ENCODE measurements at places on chromosomes 2 and 18. TPM values are rescaled to one million over a fixed set of nuclear protein-coding genes. Genes with fewer than 3 reads are reported as not detected.
A peak's percentile ranks its signal among the peaks of the same experiment; 100 is the strongest.

DNA sequence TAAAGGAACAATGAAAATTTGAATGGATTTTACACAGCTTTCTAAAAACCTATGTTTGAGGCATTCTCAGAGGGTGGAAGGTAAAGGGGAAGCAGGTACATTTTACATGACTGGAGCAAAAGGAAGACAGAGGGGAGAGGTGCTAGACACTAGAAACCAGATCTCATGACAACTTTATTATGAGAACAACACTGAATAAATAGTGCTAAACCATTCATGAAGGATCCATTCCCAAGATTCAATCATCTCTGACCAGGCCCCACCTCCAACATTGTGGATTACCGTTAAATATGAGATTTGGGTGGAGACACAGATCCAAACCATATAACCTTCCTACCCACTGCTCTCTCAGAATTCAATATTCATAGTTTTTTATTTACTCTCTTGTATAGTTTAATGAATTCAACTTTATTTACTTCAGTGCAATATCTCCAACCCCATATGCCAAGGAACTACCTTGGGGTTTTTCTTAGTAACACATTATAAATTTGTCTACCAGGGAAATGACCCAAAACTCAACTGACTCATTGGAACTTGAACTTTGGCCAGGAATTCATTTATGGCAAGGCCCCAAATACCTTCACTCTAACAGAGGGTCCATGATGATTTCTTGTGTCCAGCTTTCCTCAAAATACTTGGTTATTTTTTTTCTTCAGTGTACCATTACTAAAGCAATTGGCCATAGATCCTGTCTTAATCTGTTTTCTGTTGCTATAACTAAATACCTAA, 317.8 kb downstream of the GULP1 start:
- DNase-seq: no peak

DNA sequence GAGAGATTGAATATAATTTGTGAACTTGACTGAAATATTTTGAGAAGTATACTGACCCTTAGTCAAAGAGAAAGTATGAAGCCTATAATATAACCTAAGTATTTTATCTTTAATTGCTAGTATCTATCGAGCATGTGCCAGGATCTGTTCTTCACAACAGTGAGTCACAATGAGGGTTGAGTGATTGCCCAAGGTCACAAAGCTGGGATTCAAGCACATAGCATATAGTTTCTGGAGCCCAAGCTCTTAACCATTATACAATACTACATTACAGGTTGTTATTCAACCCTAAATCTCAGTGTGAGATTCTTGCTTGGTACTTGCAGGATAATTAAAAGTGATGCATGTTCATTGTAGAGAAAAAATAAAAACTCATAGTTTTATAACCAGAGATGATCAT, 97.2 kb downstream of the RAB3GAP1 start:
- DNase-seq: peak; percentile 28

DNA sequence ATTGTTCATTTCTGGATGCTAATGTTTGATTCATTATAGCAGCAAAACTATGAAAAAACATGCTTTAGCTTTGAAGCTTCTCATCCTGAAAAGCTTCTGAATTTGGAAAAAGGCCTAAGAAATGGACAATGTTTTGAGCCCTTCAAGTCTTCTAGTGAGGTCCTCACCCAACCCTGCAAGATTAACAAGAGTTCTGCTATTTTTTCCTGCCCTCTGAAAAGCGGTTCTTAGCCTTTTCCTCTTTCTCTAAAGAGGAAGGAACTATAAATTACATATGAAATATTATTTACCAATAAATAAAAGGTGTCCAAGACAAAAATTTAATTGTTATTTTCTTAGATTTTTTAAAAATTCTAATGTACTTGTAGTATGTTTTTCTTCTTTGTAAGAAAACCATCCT, 19.9 kb upstream of the CDH19 start:
- DNase-seq: no peak

DNA sequence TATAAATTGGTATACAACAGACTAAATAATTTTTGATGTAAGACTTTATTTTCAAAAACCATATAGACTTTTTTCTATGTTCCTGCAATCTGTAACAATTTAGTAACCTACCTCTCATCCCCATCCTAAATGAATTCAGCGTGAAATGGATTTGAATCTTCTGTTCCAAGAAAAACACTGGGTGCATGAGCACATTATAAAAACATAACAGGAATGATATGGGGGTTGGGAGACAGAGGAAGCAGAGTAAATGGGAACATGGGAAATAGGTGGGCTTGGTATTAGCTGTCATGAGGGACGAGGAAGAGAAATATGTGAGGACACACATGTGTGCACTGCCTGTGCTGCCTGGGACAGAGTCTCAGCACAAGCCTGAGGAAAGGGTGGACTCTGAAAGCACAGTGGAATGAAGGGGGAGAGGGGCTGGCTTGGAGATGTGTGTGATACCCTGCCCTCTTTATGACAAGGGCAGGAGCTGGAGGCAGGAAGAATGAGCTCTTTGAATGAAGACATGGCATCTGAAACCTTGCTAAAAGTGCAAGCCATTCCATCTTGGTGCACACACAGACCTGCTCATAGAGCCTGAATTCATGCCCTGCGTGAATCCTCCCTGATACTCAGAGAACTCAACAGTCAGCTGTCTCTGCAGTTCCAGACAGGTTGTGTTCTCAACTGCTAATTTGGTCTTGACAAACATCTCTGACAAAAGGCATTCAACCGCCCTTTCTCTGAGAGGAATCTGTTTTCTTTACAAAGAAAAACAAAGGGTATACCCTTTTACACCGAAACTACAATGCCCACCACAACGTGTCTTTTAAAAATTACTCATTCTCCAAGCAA, 66.6 kb downstream of the EPB41L3 start:
- DNase-seq: no peak

DNA sequence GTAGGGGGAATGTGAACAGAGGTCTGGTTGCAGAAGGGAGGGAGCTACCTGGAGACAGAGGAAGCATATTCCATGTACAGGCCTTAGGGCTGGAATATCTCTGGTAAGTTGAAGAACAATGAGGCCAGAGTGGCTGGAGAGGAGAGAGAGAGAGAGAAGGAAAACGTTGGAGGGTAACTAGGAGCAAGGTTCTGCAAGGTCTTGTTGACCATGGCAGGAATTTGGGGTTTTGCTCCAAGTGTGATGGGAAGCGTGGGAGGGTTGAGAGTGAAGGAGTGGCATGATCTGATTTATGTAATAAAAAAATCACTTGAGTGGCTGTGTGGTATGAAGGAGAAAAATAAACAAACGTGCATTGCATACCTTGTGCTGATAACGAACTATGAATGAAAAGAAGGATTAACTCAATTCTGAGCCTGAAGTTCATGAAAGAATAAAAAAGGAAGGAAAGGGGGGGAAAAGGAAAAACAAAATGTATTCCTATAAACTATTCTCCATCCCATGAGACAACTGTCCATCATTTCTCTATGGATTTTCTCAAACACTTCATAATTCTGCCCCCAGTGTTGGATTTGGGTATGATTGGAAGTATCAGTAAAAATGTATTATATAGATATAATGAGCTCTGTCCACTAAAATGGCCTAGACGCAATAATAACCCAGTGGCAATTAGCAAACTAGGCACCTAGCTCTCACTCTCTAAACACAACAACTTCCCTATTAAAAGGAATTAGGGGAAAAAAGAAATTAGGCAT, 59.7 kb upstream of the PMAIP1 start:
- no peak for DNase-seq

- DNase-seq: peak; percentile 21
These were observed 47.2 kb downstream of the USP34 start for GRCh38 chr2:61423714-61424113.

DNA sequence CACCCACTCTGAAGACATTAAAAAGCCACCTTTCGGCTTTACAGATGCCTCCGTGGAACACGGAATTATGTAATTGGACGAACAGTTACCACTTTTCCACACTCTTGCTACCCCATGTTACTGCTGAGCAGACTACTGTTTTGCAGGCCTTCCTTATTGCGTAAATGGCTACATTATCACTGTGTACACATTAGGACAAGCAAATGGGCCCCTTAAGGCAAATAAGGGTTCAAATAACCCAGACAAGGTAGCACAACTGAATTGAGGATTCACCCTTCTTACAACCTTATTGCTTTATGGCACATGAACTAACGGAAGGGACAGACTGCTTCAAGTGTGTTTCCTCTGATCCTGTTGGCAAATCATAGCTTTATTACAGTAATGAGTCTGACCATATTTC, 832.2 kb upstream of the FANCL start:
- DNase-seq: no peak

DNA sequence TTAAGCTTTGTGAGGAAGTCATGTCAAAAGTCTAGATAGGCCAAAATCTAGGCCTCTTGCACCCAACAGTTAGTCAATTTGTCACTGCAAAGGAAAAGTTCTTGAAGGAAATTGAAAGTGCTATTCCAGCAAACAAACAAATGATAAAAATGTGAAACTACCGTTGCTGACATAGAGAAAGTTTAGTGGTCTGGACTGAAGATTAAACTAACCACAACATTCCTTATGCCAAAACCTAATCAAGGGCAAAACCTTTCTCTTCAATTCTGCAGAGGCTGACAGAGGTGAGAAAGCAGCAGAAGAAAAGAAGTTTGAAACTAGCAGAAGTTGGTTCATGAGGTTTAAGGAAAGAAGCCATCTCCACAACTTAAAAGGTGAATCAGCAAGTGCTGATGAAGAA, 44.0 kb upstream of the LRRTM4 start:
- no peak for DNase-seq

- DNase-seq: no peak
These were observed 33.7 kb upstream of the CCBE1 start for GRCh38 chr18:59730896-59731295.

DNA sequence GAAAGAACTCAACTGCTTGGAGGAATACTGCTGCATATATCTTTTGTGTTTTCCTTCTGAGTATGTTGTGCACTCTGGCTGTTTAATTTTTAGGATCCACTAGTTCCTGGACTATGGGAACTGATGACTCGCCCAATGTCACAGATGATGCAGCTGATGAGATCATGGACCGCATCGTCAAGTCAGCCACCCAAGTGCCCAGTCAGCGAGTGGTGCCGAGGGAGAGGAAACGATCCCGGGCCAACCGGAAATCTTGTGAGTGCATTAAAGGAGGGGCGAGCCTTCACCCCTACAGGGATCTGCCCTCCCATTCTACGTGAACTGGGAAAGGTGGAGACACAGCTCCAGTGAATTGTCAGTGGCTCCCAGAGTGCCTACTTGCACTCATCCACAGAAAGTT, 59.6 kb downstream of the TPGS2 start:
- DNase-seq: peak; percentile 5

DNA sequence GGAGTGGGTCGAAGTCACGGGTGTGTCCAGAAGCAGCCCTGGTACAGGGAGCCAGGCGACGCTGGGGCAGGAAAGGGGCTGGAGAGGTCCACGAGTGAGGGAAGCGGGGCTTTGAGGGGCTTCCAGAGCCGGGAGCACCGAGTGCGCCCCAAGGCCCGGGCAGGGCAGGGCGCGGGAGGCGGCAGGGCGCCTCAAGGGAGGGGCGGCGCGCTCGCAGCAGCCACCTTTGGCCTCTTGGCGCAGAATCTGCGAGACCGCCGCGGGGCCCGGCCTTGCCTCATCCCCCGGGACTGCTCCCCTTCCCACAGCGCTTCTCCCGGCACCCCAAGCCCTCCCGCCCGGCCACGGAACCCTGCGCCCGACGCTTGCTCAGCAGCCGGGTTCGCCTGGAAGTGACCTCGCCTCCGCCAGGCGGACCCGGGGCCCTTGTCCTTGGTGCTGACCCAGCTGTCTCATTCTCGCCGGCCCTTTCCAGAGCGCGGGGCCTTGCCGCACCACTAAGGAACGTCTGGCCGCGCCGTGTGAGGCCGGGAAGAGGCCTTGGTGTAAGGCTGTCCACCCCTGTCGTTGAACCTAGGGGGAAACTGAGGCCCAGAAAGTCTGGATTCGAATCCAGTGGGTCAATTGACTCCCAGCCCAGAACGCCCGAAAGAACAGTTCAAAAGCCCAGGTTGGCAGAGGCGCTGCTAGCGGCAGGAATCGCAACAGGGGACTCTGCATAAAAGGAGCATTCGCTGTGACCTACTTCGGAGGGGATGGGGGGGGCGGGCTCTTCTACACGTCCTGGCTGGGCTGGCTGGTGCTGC, 584 bp upstream of the DNER start:
- peak; percentile 87 for DNase-seq

DNA sequence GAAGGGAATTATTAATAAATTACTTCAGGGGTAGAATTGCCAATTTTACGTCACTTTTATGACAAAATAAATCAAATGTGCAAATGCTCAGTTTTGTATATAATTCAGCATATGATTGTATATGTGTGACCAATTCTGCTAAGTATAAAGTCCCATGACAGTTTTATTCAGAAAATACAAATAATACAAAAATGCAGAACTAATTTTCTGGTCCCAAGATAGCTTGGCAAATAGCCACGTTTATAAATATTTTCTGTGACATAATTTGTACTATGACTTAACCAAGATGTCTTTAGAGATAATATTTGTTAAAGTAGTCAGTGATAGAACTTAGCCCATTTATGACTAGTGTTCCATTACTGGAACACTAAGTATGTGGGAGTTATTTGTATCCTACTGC, 24.2 kb upstream of the CAB39 start:
- DNase-seq: no peak

GRCh38 chr2:84181927-84182326, 277.2 kb downstream of the SUCLG1 start:
- DNase-seq: no peak

- DNase-seq: no peak
These were observed 47.9 kb downstream of the ARMC9 start for GRCh38 chr2:231246171-231246842.

DNA sequence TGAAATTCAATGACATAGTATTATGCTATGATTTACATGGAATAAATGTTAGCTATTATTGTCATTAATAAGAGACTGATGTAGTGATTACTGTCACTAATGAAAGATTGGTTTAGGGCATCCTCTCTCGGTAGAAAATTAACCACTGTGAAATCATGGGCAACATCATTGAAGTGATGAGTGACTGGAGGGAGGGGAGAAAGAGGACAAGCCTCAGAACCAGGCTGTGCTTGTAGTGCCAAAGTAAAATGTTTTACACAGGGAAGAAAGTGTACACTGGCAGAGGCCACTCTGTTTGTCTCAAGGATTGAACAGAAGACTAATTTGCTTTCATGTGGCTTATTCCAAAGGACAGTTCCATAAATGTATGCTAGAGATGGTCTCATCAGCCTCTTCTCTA, 456.2 kb upstream of the TCF4 start:
- no peak for DNase-seq

GRCh38 chr2:157959249-157959648, 83.1 kb upstream of the ACVR1 start:
- no peak for DNase-seq

The CD226 gene
- 0.10 TPM for total RNA-seq

The MTERF4 gene
- total RNA-seq: 18.9 TPM

The SERPINB10 gene
- total RNA-seq: not detected

The MCEE gene
- total RNA-seq: 23.9 TPM

The SLC5A7 gene
- total RNA-seq: not detected

Measured in MG63 (cell line).